ENCODE measurements at places on chromosomes 3 and 15.
A peak's percentile ranks its signal among the peaks of the same experiment; 100 is the strongest.

GRCh38 chr3:84136425-84136824, 822.4 kb upstream of the CADM2 start:
- DNase-seq: no peak

DNA sequence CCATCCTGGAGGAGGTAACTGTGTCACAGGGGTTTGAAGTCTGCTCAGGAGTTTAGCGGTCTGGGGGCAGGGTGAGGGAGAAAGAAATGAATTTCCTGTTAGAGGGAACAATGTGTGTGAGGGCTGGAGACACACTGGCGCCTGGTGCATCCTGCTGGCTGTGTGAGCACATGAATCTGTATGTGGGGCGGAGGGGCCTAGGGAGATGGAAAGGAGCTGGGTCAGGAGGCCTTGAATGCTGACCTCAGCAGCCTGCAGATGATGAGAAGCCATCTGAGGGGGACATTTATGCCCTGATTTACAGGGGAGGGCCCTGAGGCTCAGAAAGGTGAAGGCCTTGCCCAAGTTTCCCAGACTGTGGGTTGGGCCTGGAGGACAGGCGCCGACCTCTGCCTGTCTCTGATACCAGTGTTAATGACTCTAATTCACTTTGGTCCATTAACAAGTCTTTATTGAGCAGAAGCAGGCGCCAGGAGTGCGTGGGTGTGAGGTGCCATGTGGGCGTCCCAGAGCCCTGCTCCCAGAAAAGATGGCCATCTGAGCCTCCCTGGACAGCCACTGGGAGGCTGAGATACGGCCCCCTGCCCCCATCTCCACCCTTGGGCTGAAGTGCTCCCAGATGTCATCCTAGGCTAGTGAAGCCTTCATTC, 34.8 kb downstream of the LINGO1 start:
- DNase-seq: no peak

- DNase-seq: peak; percentile 56
These were observed 13.1 kb downstream of the SLC7A14 start for GRCh38 chr3:170572665-170573253.

GRCh38 chr3:24401090-24401810, 93.4 kb downstream of the THRB start:
- no peak for DNase-seq

GRCh38 chr15:65926899-65927298, 57.6 kb downstream of the RAB11A start:
- DNase-seq: no peak

DNA sequence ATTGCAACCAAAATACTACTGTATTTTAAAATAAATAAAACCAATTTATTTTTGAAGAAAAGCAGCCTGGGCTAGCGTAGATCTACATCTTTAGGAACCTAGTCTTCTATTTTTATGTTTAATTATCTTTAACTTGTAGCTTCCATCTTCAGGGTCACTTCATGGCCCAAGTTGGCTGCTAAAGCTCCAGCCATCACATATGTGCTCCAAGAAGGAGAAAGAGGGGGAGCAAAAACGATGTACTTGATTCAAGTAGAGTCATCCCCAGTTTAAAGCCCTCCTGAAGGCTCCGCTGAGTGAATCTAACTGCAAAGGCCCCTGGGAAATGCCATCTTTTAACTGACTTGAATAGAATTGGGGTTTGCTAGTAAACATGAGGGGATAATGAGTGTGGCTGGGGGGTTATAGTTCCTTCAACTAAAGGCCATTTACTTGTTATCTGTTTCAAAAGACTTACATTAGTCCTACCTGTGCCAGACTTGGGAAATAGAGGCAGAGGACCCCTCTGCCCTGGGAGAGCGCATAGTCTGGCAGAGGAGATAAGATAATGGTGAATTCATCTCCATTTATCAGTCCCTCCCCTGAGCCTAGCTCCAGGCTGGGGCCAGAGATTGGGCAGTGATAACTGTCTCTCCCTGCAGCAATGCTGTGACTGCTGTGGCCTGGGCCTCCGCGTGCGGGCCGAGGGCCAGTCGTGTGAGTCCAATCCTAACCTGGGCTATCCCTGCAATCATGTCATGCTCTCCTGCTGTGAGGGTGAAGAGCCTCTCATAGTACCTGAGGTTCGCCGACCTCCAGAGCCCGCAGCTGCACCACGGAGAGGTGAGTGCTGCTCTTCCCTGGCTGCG, 64.6 kb downstream of the FBLN2 start:
- no peak for DNase-seq

DNA sequence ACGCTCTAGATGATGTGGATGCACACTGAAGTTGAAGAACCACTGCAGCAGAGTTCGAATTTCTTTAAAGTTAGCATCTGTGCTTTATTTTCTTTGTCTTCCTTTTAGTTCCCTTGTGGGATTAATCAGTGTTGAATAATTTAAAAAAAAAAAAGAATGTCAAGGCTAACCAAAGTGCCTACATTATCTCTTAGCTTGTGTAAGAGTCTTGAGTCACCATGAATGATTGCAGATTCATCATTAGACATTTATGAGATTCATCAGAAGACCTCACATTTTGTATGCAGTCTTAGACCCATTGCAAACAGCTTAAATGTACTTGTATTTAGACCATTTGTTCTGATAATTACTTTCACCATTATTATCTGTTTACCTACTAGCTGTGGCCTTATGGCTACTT, 182.2 kb downstream of the FNDC3B start:
- DNase-seq: peak; percentile 22

All from AG08396 (cell line).